ENCODE measurements at places on chromosomes 7 and 10.

DNA sequence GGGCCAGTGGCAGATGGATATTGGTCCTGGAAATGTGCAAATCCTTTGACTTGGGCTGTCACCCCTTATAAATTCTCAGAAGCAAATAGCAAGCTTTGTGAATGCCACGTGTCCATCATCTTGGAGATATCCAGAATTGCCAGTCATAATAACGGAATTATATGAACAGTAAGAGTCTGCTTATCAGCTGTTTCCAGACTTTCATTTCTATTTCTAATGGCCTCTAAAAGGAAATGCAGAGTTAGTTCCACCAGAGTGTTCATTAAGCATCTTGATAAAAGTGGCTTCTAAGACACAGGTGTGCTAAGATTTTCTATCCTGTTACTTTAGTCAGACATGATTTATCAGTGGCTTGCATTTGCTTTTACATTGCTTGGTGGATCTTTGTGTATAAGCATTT lies 87.4 kb downstream of the RAMP3 start:
- no peak for DNase-seq

- no peak for DNase-seq
Observed at GRCh38 chr10:90437452-90437851, 420.4 kb downstream of the HTR7 start.

GRCh38 chr7:4069268-4070095 lies 612.6 kb upstream of the FOXK1 start:
- DNase-seq: no peak

GRCh38 chr10:51773681-51774080 lies 74.3 kb upstream of the CSTF2T start:
- no peak for DNase-seq

DNA sequence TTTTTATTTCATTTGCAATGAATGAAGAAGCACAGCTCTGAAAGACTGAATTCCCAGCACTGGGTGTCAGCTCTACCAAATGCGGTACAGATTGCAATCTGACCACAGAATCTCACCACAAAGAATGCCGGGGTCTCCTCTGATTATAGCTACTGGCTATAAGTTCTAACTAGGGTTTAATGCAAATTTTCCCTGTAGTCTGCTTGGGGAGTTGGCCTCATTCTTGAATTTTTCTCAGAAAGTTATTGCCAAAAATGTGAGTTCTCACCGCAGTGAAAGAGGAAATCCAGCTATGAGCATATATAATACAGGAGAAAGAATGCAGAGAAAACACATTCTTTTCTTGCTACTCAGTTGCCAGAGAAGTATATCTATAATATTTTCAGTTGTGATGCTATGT lies 1255.7 kb upstream of the LRRTM3 start:
- no peak for DNase-seq

- DNase-seq: no peak
Observed at GRCh38 chr10:30178356-30178964, 119.1 kb upstream of the JCAD start.

DNA sequence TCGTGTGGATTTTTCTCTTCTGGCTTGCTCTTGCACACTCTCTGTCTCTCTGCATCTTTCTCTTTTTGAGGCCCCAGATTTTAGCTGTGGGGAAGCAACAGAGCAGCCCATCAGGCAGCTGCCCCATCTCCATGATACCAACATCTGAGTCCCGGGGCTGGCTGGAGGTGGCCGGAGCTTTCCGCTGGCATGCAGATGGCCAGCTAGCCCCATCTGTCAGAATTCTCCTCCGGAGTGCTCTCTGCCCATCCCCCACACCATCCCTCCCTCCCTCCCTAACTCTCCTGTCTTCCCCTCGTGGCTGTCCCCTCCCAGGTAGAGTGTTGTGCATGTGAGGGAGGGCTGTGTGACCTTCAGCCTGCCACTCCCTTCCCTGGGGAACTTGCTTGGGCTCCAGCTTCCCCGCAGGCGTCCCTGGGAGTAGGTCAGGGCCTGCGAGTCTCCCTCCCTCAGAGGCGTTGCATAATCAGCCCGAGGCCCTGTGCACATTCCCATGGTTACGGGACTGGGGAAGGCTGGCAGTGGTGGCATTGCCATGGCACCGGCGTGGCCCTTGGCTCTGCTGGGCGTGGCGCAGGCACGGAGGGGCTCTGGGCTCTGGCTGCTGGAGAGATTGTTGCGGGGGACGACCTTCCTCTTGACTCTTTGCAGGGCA lies 24.7 kb downstream of the GHRHR start:
- no peak for DNase-seq

- DNase-seq: no peak
Observed at GRCh38 chr7:109782806-109783205, 1213.1 kb downstream of the DNAJB9 start.

GRCh38 chr7:30739691-30740090 lies 12.2 kb upstream of the INMT start:
- no peak for DNase-seq

DNA sequence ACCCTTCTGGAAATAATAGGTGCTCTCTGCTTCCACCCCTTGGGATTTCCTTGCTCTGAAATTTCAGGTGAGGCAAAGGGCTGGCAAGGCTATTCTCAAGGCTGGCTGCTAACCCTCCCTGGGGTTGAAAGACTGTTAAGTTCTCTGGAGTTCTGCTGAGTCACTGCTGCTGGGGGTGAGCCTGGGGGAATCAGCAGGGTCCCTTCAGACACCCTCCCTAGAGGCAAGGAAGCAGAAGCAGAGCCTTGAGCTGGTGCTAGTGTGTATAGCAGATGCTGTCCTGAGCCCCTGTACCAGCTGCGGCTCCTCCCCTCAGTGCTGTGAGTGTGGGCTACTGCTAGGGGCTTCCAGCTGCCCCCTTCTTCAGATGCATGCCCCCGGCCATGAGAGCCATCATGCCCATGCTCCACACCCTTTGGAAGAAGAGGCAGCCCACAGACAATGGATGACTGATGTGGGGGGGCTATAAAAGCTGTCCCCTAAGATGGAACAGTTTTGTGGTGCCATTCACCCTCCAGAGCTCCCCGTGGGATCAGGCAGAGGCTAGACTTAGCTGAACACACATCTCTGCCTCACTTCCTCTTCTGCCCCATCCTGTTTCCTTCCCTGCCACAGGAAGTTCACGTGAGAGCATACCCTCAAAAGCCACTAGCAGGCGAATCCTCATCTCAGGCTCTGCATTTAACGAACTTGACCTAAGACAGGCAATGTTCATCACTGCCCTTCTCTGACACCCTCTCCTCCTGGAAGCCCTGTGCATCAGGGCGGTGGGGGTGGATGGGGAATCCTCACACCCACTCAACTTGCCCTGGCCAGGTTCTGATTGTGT lies 91.8 kb downstream of the SH3PXD2A start:
- DNase-seq: no peak

- DNase-seq: no peak
Observed at GRCh38 chr7:1409555-1409954, 49.7 kb downstream of the MICALL2 start.

DNA sequence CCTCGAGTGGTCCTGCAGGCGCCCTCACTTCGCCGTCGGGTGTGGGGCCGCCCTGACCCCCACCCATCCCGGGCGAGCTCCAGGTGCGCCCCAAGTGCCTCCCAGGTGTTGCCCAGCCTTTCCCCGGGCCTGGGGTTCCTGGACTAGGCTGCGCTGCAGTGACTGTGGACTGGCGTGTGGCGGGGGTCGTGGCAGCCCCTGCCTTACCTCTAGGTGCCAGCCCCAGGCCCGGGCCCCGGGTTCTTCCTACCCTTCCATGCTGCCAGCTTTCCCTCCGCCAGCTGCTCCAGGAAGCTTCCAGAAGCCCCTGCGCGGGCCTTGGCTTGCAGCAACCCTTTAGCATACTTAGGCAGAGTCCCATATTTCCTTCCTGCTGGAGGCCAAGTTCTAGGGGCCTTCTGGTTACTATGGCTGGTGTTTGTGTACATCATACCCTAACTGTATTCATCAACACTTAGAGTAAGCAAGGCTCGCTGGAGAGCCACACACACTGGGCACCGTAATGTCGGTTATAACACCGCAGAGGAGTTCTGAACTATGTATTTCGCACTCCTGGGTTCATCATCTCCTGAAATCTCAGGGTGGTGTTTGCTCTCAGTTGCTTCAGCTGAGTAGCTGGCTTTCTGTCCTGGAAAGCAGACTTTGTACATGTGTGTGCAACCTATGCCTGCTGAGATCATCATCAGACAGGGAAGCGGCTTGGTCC lies 471 bp downstream of the MGMT start:
- no peak for DNase-seq

- no peak for DNase-seq
Observed at GRCh38 chr7:106196460-106197021, 84.4 kb upstream of the SYPL1 start.

DNA sequence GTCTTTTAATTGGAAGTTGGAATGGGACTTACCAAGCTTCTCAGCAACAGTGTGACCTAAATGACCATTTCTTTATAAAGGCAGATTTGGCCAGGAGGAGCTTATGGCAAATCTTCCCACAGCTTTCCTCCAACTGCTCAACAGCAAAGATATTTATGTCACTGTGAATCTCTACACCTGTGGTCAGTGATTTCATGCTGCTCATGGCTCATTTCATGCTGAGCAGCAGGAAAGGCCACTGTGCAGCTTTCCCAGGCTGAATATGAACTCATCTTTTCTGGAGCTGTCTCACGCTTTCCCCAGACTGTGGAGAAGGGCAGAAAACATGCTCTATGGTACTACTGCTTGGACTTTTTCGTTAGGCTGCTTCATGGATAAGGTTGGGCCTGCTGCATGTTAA lies 29.8 kb downstream of the CALCR start:
- no peak for DNase-seq

DNA sequence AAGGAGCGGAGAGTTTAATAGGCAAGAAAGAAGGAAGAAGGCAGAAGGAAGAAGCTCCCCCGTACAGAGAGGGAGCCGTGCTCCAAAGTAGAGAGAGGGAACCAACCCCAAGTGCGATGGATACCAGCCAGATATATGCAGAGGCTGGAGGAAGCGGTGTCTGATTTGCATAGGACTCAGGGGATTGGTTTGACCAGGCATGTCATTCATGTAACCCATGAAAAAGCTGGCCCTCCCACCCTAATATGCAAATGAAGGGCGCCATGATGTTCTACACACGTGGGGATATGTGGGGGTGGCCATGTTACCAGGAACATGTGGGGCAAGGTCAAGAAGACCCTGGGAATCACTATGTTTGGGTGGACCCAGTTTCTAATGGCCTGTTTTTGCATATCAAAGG lies 40.6 kb upstream of the FAM3C start:
- no peak for DNase-seq

DNA sequence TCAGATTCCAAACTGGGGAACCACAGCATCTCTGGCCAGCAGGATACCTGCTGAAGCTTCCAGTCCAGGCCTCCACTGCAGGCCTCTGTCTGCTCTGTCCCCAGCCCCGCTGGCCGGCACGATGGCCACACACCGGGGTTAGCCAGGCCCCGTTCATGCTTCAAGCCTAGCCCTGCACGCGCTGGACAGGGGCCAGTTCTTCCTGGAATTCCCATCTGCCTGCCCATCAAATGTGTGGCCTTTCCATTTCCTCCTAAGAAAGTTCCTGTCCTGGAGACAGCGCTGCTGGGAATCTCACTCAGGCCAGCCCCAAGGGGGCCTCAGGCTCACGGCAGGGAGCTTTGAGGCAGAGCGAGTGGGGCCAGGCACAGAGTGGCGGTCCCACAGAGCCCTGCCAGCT lies 18.0 kb downstream of the SH2B2 start:
- DNase-seq: no peak

- DNase-seq: no peak
Observed at GRCh38 chr10:105026566-105026965, 385.5 kb downstream of the SORCS3 start.

GRCh38 chr10:103584216-103585010 lies 90.9 kb downstream of the NEURL1 start:
- DNase-seq: no peak

GRCh38 chr10:17062493-17062892 lies 67.1 kb downstream of the CUBN start:
- DNase-seq: no peak

Measured in esophagus squamous epithelium (tissue), 5 donors.